ENCODE measurements at places on chromosomes 12 and 14. TPM values are rescaled to one million over a fixed set of nuclear protein-coding genes. Genes with fewer than 3 reads are reported as not detected.

Gene KIAA0586
- 10.7 TPM for total RNA-seq

Gene CKB
- 24.4 TPM for total RNA-seq

Gene IQSEC3
- total RNA-seq, result 1.4 TPM

Gene FAM90A1
- under 0.01 TPM for total RNA-seq

Gene KRT78
- total RNA-seq, result not detected

Gene GPX2
- total RNA-seq, result not detected

Gene CLEC7A
- 0.14 TPM for total RNA-seq

Gene KRT85
- total RNA-seq, result not detected

Gene KITLG
- 33.9 TPM for total RNA-seq

Gene KRT76
- not detected for total RNA-seq

Gene KRAS
- 9.7 TPM for total RNA-seq

Gene GPR137C
- total RNA-seq, result 0.14 TPM

Gene KSR2
- not detected for total RNA-seq

Gene ZNF140
- total RNA-seq, result 31.4 TPM

Gene BBS10
- total RNA-seq, result 13.9 TPM

Gene APOF
- not detected for total RNA-seq

Gene PLEK2
- total RNA-seq, result 3.0 TPM

Gene KLHL33
- 0.18 TPM for total RNA-seq

Gene GTF2H3
- total RNA-seq, result 25.9 TPM

Gene RSRC2
- total RNA-seq, result 40.1 TPM

Gene GPR84
- not detected for total RNA-seq

Gene LRRC74A
- not detected for total RNA-seq

Gene PLEKHG7
- not detected for total RNA-seq

Gene FOXA1
- not detected for total RNA-seq

Gene AQP5
- total RNA-seq, result 0.09 TPM

Gene DHRS2
- 0.28 TPM for total RNA-seq

Gene PTPN6
- total RNA-seq, result under 0.01 TPM

Gene ANKRD33
- total RNA-seq, result not detected

Gene RTL1
- total RNA-seq, result not detected

Gene HOXC4
- 0.09 TPM for total RNA-seq

Gene FAM181A
- not detected for total RNA-seq

Measured in smooth muscle cell of bladder (primary cell).